ENCODE measurements at places on chromosomes 12 and 14.

DNA sequence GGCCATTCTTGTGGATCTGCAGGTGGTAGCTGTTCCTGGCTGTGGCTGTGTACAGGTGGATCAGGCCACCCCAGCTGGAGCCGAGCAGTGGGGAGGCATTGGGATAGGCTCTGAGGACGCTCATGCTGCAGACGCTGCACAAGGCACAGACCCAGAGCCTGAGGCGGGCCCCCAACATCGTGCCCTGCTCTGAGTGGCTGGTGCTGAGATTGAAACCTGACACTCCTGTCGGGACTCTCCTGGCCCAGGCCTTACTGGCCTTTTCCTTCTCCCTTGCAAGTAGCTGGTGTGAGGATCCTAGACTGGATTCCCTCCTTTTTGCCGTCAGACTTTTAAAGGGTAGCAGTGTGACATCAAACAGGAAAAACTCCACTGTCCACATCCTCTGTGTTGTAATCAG, at the start of gene FGF23:
TSS of gene FGF23 (minus strand) at position 308 of the 400 bp plus-strand sequence. CDS start at position 178, 130 bp downstream.
- DNase-seq = no peak

DNA sequence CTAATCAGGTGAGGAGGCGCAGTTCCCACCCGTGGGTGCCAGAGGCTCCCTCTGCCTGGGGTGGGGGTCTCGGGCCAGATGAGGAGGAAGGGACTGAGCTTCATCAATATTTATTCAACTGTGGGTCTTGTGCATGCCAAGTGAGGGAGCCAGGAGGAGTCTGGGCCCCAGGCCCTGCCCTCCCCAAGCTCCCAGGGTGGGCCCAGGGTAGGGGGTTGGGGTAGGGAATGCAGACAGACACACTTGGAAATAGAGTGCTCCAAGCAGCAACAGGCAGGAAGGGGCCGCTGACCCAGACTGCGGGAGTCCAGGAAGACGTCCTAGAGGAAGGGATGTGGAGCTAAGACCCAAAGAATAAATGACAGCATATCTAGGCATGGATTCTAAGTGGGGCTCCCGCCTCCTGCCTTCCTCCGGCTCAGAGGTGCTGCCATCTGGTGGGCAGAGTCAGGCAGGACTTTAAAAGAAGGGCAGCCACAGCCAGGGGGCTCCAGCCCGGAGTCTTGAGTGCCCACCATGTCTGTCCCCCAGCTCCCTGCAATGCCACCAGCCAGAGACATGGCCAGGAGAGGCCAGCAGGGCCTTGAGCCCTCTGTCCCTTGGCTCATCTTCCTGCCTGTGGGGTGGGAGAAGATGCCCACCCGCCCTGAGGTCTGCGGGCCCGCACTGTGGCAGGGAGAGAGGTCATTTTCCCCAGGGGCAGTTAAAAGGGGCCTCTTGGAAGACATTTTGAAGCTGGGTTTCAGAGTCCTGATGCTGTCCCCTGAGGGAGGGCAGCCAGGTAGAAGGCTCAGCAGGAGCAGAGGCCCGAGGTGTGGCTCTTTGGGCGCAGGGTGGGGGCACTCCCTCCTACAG, 70.1 kb downstream of the PHETA1 start:
- DNase-seq = peak; percentile 34

GRCh38 chr12:89189448-89189847, 162.9 kb downstream of the DUSP6 start:
- no peak for DNase-seq

- no peak for DNase-seq
Observed at GRCh38 chr12:3219233-3219632, 142.1 kb downstream of the TSPAN9 start.

DNA sequence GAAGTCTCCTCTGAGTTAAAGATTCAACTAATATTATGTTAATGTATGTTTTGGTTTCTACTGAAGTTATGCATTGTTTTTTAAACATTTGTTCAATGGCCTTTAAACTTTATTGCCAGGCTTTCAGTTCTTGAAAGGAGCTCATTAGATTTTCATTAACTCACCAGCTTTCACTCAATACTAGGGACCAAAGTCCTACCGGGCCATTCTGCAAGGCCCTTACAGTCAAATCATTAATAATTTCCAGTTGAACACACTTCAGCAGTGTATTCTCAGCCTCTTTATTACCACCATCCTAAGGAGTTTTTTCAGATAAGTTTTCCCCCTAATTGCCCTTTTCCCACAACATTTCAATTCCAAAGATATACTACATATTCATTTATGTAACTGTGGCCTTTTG, 409.2 kb downstream of the DIO2 start:
- DNase-seq = no peak

GRCh38 chr12:2679068-2679815, 115.5 kb upstream of the FKBP4 start:
- no peak for DNase-seq

GRCh38 chr12:118446247-118446646, 69.9 kb downstream of the SUDS3 start:
- DNase-seq = no peak

DNA sequence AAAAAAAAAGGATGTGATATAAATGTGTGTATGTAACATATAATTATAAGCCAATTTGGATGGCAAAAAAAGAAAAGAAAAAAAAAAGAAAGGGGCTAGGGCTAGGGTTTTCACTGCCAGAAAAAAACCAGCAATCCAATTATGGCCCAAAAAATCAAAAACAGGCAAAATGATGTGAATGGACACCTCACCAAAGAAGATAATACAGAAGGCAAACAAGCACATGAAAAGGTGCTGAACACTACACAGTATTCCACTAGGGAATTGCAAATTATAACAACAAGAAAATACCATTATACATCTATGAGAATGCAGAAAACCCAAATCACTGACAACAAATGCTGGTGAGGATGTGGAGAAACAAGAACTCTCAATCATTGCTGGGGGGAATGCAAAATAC, 12.1 kb upstream of the MIPOL1 start:
- DNase-seq = no peak

- DNase-seq = no peak
Observed at GRCh38 chr12:18923721-18924120, 185.8 kb downstream of the CAPZA3 start.

GRCh38 chr14:60721326-60722106, 2.6 kb downstream of the SIX4 start:
- peak; percentile 40 for DNase-seq

GRCh38 chr12:18640321-18640955, 97.4 kb downstream of the PLCZ1 start:
- DNase-seq = no peak
